ENCODE measurements at places on chromosomes 1 and 21. TPM values are rescaled to one million over a fixed set of nuclear protein-coding genes. Genes with fewer than 3 reads are reported as not detected.
A peak's percentile ranks its signal among the peaks of the same experiment; 100 is the strongest.

Gene RAP1GAP
- 0.12 TPM for total RNA-seq

DNA sequence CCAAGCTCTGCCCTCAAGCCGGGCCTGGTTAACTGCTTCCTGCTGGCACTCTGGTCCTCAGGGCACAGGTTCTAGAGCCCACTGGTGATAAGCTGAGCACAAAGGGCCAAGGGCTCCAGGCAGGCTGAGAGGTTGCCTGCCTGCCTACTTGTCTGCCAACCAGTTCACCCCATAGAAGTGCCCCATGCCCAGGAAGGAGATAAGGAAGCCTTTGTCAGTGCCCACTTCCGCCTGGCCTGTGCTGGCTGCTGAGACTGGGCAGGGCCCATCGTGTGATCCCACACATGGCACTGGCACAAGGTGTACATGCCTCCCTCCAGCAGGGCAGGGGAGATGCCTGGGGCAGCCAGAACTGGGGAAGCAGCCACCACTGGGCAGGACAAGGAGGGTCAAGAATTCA lies 24.1 kb downstream of the SLC9A1 start:
- DNase-seq = no peak

Gene GIPC2
- total RNA-seq = 0.38 TPM

DNA sequence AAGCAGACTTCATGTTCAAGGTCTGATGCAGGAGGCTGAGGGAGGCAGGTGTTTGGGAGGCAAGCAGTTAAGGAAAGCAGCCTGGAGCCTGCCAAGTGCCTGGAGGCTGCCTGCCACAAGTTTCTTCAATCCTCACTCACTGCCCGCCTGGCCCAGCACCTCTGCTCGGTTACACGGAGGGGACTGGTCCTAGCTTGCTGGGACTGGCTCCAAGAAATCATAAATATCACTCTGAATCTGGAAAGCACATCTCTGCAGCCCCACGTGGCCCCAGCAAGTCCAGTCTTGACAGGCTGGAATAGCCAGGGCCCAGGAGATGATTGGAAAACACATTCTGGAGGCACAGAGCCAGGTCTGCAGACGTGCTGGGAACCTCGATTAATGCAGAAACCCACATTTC lies 83.9 kb downstream of the BCAR3 start:
- no peak for DNase-seq

- peak; percentile 97 for DNase-seq
Observed at GRCh38 chr1:156659988-156660751, 17.0 kb downstream of the NES start.

GRCh38 chr1:229879746-229880145 lies 187.3 kb upstream of the GALNT2 start:
- DNase-seq = no peak

- DNase-seq = no peak
Observed at GRCh38 chr1:172809750-172810149, 150.8 kb downstream of the FASLG start.

GRCh38 chr1:90127288-90127953 lies 132.5 kb downstream of the ZNF326 start:
- no peak for DNase-seq

Gene EPHA2
- total RNA-seq = not detected

GRCh38 chr1:226201029-226201593 lies 14.6 kb upstream of the ACBD3 start:
- no peak for DNase-seq

GRCh38 chr1:192951691-192952460 lies 107.3 kb downstream of the UCHL5 start:
- DNase-seq = no peak

DNA sequence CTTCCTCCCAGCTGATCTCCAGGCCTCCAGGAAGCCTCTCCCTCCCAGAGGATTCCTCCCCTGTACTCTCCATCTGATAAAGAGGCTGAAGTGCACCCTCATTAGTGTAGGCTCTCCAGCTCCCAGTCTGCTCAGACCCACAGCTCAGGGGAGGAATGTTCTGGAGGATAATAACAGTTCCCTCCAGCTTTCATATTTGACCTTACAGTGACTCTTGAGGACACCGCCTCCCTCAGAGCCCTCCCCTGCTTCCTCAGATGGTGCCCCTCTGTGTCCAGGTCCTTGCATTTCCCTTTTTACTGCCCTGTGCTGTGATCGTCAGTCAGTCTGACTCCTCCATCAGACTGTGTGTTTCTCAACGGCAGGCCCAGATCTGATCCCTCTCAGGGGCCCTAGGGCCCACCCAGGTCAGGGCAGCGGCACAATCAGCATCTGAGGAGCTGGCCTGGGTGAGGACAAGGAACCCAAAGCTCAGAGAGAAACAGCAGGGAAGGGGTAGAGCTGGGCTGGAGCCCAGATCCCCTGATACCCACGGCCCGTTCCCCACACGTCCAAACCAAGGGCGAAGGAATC lies 1.1 kb upstream of the SHISAL2A start:
- DNase-seq = no peak

Gene HMCN1
- total RNA-seq = 0.28 TPM

DNA sequence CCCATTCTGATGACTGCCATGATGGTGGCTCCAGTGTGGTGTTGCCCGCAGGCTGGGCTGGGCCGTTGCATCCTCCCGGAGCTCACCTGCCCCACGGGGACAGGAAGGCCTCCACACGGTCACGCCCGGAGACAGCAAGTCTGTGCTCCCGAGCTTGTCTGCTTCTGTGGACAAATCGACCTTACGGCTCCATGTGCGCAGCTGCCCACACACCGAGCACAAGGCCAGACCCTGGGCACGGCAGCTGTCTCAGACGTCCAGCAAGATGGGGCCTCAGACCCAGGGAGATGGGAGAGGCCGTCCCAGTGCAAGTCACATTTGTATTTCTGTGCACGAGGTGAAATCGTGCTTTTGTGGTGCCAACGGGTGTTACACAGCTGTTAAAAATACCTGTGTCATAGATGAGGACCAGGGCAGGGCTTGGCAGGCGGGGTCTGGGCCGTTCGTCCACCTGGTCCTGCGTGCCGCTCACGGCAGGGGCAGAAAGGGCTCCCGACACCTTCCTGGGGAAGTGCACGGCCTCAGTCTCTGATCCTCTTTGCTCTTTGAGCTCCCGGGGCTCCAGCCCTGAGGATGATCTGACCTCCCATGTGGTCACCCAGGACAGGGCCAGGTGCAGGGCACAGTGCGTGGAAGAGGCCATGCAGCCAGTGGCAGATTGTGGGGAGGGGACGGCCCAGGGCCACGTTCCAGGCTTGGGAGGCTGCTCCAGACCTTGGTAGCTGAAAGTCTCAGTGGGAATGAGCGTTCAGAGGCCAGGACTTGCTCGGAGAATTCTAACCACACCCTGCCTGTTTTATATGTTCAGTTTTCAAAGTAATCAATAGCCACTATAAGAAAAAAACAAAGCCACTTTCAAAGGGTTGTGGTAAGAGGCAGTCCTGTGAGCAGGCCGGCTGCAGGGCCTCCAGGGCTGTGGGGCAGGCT lies 13.5 kb downstream of the COL6A1 start:
- DNase-seq = no peak

DNA sequence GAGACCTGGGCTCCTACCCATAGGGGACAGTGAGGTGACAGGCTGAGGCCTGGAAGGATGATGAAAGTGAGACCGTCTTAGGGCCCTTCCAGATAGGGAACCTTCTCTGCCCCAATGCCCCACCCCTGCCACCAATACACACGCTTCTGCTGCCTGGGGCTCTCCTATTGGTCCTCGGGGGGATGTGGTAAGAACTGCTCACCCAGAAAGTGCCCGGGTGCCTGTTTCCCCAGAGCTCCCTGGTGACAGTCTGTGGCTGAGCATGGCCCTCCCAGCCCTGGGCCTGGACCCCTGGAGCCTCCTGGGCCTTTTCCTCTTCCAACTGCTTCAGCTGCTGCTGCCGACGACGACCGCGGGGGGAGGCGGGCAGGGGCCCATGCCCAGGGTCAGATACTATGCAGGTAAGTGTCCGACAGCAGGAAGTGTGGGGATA lies 948 bp downstream of the SEMA4A start:
- DNase-seq = peak; percentile 79

- DNase-seq = no peak
Observed at GRCh38 chr1:97047421-97047793, 325.8 kb downstream of the PTBP2 start.

Gene BLZF1
- total RNA-seq = 33.2 TPM

DNA sequence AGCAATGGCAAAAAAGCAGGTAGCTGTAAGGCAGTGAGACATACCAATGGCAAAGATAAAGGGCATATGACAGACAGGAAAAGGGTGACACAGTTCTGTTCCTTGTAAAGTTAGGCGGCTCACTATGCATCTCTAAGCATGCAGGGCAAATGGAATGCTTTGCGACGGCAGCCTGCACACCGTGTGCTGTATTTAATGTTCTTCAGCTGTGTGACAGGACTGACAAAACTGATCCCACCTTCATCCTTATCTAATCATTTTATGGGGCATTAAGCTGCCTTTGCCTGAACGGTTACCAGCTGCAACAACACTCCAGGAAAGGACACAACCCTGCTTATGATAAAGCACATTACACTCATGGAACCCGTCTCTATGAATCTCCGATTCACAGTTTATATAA lies 80.5 kb upstream of the VAV3 start:
- DNase-seq = no peak

GRCh38 chr1:25795946-25796810 lies 3.8 kb upstream of the SELENON start:
- peak; percentile 72 for DNase-seq

- DNase-seq = no peak
Observed at GRCh38 chr1:155740995-155741394, 52.1 kb downstream of the DAP3 start.

Gene LYSMD1
- total RNA-seq = 4.4 TPM

Gene PDC
- total RNA-seq = not detected

Gene PTPN7
- 228 TPM for total RNA-seq

Gene ZZZ3
- total RNA-seq = 32.3 TPM

DNA sequence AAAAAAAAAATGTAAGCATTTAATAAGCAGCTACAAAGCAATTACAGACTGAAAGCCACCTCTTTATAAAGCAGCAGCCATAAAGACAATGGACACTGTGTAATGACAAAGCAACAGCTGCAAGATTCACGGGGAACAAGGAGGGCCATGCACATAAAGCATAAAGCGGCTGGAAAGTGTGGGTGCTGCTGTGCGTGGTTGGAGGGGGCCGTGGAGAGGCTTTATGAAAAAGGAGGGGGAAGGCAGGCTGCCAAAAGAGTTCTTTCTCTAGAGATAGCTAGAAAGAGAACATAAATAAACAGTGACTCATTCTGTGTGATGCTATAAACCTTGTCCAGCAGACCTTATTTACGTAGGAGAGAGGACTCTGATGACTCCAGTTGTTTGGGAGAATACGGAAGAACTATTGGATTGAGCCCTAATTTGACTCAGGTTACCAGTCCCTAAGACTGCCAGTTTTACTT lies 49.3 kb downstream of the ADAMTS1 start:
- DNase-seq = no peak

Gene ASPM
- total RNA-seq = 73.8 TPM

DNA sequence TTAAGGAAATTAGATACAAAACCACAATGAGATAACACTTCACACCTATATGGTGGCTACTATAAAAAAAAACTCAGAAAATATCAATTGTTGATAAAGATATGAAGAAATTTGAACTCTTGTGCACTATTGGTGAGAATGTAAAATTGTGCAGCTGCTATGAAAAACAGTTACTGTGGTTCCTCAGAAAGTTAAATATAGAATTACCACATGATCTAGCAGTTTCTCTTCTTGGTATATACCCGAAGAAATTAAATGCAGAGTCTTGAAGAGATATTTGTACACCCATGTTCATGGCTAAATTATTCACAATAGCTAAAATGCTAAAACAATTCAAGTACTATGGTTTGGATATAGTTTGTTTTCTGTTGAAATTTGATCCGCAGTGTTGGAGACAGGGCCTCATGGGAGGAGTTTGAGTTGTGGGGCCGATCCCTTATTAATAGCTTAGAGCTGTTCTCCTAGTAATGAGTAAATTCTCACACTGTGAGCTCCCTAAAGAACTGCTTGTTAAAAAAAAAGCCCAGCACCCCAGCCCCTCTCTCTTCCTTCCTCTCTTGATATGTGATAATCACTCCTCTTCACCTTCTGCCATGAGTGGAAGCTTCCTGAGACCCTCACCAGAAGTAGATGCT lies 1412.1 kb downstream of the PLA2G4A start:
- no peak for DNase-seq

DNA sequence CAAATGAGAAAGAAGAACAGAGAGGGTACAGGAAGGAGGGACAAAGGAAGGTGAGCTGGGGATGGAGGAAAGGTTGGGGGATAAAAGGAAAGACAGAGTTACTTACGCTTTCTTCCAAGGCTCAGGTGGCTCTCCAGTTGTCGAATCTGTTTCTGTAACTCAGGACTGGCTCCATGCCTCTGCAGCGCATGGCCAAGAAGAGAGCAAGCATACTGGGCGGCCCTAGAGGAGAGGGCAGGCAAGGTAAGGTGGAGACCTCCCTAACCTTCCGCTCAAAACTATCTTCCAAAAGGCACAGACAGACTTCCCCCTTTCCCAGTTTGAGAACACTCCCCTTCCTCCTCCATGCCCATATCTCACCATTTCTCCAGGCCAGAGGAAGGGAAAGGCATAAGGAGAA lies 922 bp downstream of the PEX11B start:
- no peak for DNase-seq

- no peak for DNase-seq
Observed at GRCh38 chr1:110726755-110727154, 52.0 kb upstream of the KCNA3 start.

DNA sequence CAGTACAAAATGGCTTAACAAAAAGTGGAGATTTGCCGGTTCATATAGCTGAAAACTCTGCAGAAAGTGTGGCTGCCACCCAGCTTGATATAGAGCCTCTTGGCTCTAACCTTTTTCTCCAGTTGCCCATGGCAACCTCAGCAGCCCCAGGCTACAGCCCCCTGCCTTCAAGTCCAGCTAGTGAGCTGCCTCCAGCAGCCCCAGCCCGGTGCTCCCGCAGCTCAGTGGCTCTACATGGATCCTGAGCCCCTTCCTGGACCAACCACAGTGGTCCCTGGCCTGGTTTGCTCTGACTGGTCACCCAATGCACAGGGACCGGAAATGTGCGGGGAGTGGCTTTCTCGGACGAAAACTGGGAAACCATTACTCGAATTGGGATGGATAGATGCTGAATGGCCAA lies 13.3 kb upstream of the ATF3 start:
- DNase-seq = peak; percentile 40

Gene PADI1
- not detected for total RNA-seq

- DNase-seq = no peak
Observed at GRCh38 chr1:194929357-194929756, 1678.9 kb downstream of the KCNT2 start.

DNA sequence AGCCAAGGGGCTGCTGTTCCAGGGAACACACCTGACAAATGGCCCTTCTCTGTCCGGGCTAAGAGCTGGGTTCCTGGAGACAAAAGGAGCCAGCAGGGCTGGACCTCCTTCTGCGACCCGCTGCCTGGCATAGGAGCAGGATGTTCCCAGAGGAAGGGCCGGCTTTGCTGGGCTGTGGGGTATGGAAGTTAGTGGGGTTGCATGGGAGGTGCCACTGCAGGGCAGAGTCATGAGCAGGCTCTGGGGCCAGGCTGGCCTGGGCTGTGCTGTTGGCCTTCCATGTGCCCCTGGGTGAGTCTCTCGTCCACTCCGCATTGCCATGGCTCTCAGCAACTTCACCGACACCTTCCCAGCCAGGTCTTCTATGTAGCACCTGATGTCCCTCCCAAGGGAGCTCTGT lies 507.6 kb downstream of the PTPRU start:
- DNase-seq = no peak

Gene SPATA46
- not detected for total RNA-seq

Gene CFAP141
- not detected for total RNA-seq

Gene KRTAP13-2
- not detected for total RNA-seq

GRCh38 chr1:157937744-157938143 lies 55.7 kb upstream of the KIRREL1 start:
- DNase-seq = no peak

GRCh38 chr1:147379889-147380288 lies 137.4 kb downstream of the CHD1L start:
- DNase-seq = no peak

GRCh38 chr1:208033236-208033635 lies 122.3 kb upstream of the CD34 start:
- DNase-seq = no peak

Data from activated CD8-positive, alpha-beta memory T cell treated with anti-CD3 and anti-CD28 coated beads, Interleukin-2, amount 10 ng/mL, durations not matched to agents 7 days and 5 days (primary cell).